ENCODE measurements at places on chromosomes 3 and 15. TPM values are rescaled to one million over a fixed set of nuclear protein-coding genes. Genes with fewer than 3 reads are reported as not detected.

The C3orf20 gene
- 0.17 TPM for total RNA-seq

DNA sequence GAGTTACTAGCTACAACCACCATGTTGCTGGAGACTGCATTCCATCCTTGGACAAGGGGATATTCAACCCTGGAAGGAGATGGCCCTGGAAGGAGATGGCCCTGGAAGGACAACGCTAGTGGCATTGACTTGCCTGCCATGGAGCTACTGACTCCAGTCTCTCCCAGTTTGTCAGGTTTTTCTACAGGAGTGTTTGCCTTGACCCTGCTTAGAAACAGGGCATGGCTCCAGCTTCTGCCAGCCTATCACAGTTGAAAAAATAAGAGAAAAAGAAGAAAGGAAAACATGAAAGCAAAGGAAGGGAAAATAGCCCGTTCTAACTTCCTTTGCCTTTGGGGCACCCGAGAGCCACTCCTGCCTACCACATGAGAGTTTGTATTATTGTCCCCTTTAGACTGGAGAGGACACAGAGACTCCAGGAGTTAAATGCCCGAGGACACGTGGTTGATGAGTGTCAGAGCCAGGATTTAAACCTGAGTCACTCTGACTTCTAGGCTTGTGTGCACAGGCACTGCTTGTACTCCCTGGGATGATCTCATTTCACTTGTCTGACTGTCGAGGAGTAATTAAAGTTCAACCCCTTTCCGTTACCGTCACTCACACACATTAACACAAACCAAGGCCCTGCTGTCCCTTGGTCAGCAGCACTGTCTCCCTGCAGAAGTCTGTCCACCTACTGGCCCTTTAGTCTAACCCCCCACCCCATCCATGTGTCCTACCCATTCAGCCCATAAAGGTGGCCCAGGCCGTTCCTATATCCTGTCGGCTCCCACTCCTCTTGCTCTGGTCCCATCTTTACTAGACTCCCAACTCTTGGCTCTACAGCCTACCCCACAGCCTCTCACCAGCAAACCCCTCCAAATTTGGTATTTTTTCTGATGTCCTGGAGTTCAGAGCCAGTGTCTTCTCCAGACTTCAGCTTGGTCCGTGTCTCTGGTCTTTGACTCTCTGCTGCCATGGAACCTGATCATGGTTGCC lies 46.1 kb downstream of the C2CD4A start:
- peak; percentile 21 for DNase-seq

- no peak for DNase-seq
Observed at GRCh38 chr3:186414735-186415419, 52.8 kb upstream of the DGKG start.

- no peak for DNase-seq
Observed at GRCh38 chr15:96246057-96246456, 84.4 kb upstream of the NR2F2 start.

DNA sequence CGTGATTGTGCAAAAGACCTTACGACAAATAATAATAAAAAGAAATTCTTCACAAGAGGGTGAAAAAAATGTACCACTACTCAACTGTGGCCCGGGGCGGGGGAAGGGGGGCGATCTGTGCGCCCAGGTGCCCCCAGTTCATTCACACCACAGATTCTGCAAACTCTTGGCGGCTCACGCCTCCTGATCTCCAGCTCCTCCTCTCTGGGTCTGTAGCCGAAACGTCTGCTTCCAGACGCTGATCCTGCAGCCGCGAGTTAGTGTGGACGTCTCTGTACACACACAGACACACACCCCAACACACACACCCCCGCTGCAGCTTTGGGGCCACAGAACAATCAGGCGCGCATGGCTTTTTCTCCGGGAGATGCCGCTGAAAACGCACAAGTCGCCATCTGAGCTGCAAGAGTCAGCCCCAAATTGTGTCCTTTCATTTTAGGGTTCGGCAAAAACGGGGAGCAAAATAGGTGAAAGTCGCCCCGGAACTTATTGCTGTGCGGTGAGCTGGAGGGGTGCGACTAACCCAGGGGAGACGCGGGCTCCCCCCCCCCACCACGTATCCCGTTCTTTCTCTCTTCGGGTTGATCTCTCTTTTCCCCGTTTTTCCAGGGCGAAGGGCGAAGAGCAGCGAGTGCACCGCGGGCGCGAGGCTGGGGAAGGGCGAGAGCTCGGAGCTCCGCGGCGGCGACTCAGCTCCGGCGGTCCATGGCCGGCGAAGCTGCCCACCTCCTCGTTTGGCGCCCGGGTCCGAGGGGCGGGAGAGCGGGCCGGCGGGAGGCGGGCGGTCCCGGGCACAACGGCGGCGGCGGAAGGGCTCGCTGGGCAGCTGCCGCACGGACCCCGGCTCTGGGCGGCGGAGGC lies 505 bp upstream of the WNT5A start:
- DNase-seq: peak; percentile 66

Data from A673 (cell line).